ENCODE measurements at places on chromosomes 7 and 10.

GRCh38 chr10:110530131-110530831 is 32.6 kb downstream of the DUSP5 start:
- DNase-seq: no peak

GRCh38 chr7:75961218-75961617 is 33.2 kb downstream of the TMEM120A start:
- DNase-seq: no peak

GRCh38 chr7:157774495-157774894 is 437.7 kb downstream of the DNAJB6 start:
- DNase-seq: no peak

GRCh38 chr10:79143879-79144278 is 75.1 kb downstream of the ZMIZ1 start:
- DNase-seq: no peak

DNA sequence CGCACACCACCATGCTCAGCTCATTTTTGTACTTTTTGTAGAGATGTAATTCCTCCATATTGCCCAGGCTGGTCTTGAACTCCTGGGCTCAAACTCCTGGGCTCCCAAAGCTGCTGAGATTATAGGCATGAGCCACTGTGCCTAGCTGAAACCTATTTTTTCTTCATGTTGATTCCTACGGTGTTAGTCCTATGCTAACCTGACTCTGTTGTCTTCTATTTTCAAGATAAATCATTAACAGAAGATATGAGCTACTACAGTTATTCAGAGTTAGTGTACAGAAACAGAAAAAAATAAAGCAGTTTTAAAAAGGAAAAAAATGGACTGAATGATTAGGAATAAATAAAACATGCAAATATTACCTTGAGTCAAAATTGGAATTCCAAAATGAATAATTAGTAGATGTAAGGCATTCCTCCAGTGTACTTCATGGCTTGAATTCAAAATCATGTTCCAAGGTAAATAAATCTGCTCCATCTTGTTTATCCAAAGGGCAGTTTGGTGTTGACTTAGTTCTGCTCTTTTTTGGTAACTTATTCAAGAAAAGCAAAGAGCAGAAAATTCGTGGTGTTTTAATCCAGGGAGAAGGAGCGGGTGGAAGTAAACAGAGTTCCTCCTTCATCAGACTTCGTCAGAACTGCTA is 185.8 kb downstream of the CACNB2 start:
- no peak for DNase-seq

DNA sequence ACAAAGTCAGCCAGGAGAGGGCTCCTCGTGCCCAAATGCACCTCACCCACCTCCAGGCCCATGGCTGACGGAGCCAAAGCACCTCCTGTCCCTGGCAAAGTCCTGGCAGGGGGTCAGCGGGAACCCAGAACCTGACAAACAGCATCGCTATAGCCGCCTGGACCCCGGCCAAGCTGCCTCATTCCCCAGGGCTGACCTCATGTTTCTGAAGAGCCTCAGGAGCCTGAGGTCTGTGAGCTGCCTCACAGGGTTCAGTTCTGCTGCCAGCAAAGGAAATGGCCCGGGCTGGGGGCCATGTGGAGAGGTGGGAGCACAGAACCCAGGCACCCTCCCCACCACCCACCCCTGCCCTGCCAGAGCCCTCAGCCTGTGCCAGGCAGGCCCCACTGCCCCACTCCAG is 4.2 kb upstream of the NANOS1 start:
- no peak for DNase-seq

GRCh38 chr10:98226508-98227144 is 41.4 kb downstream of the LOXL4 start:
- no peak for DNase-seq

DNA sequence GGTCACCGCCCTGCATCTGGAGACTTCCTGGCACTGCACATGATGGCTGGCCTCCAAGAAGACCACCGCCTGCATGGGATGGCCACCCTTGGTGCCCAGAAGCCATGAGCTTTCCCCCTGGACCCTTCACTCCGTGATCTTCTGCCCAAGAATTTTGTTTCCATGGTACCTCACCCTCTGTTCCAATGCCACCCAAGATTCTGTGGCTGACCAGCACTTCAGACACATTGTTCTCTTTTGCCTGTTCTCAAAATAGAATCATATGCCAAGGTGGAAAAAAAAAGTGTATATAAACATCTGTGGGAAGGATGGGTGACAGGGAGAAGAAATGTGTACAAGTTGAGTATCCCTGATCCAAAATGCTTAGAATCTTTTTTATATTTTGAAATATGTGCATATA is 12.1 kb downstream of the HTR7 start:
- no peak for DNase-seq

DNA sequence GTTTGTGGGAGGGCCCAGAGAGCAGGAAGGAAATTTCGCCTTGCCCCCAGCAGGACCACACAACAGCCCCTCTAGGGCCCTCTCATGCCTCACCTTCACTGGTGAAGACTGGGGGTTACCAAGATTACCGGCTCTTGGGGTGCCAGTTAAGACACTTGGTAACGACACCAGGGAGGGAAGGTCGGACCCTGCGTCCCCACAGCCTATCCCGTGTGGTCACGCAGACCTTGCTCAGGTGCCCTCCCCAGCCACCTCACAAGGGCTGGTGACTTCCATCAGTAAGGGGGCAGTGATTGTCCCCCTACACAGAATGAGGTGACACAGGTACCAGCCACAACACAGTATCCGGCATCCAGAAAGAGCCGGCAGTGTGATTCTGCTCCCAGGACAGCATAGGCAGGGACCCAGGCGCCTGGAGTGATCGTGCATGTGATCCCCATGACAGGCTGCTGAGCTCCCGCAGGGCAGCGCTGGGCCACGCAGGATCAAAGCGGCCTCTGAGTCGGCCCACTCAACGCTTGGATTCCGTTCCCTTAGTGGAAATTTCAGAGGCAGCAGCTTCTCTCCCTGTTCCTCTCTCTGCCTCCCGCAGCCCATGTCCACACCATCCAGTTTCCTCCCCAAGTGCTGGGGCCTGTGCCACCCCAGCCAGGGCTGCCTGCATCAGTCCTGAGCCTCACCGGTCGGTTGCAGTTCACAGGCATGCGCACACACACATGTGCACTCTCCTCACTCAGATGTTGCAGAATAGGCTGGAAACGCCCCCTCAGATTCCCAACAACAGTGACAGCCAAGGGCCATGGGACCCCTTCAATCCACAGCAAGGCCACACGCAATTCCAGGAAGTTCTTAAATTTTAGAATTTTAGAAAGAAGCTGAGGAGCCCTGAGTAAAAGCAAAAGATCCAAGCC is 35.8 kb downstream of the CAMK2B start:
- no peak for DNase-seq

- no peak for DNase-seq
Measured at GRCh38 chr10:73876971-73877370, 2.6 kb upstream of the CAMK2G start.

GRCh38 chr7:36971515-36972139 is 247.3 kb upstream of the AOAH start:
- DNase-seq: no peak

- DNase-seq: no peak
Measured at GRCh38 chr7:70042533-70042932, 444.3 kb downstream of the AUTS2 start.

DNA sequence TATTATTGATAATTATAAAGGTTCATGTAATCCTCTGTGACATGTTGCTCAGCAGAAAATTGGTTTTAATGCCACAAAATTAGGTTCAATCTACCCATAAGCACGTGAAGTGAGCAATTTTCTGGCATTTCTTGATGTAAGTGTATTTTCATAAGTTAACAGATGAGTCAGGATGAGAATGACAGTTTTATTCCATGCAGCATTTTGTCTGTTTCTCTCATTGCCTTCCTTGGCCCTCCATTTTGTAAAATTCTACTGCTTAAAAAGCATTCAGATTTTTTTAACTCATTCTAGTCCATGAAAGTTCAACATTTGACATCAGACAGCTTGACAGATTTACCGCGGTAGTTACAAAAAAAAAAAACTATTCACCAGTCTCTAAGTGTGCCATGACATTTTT is 4.0 kb upstream of the GFRA1 start:
- DNase-seq: no peak

DNA sequence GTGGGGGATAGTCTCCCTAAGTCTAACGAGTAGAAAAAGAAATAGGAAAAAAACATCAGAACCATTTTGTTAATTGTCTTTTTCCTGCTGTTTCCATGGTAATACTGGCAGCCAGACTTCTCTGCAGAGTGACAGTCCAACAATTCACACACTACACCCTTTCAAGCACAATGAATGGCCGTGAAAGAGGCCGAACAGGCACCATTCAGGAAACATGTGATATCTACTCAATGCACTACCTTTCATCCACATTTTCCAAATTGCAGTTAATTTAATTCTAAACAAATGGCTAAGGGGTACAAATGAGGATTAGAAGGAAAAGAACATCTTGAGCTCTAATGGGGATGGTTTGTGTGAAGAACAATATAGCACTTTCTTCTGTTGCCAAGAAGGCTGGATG is 358.5 kb upstream of the ANKRD30A start:
- DNase-seq: no peak

DNA sequence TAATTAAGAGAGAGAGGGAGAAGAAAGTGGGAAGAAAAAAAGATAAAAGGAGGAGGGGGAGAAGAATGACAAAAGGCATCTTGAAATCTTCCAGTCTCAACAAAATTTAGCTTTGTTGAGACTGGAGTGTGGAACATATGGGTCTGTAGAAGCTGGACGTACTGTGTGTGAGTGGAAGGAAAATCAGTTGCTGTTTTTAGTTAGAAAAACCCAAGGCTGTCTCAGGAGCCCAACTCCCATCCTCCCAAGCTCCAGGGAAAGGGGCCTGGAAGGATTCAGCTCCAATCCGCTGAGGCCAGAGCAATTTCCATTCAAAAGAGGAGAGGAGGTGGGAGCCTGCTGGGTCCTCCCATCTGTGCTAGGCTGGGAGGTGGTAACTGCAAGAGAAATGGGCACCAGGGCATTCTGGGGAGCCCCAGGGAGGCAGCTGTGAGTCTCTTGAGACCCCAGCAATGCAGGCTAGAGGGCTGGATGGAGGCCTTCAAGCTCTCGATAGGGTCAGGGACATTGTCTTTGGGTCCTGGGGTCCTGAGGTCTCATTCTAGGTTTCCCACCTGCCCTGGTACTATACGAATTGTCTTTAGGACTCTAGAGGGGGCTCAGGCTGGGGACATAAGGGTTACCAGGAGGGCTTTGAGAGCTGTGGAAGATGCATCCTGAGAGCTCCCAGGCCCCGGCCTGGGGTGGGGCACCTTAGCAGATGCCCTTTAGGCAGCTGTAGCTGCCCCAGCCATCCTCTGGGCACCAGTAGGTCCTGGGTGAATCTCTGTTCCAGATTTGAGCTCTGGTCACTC is 21.4 kb downstream of the ADCYAP1R1 start:
- no peak for DNase-seq

- no peak for DNase-seq
Measured at GRCh38 chr10:7856678-7857077, 38.4 kb downstream of the TAF3 start.

- DNase-seq: no peak
Measured at GRCh38 chr7:157228864-157229422, 90.2 kb downstream of the UBE3C start.

- no peak for DNase-seq
Measured at GRCh38 chr10:25078658-25079431, 62.4 kb downstream of the THNSL1 start.

GRCh38 chr10:92486637-92487036 is 87.3 kb downstream of the IDE start:
- no peak for DNase-seq

Measured in GM13977 (cell line).